Activated T-cell treated with anti-CD3 and anti-CD28 coated beads for 4 hours (primary cell): ENCODE measurements at places on chromosomes 13 and 19.

- DNase-seq, result no peak
Observed at GRCh38 chr13:70107125-70107497, 515 bp upstream of the ATXN8OS start.

DNA sequence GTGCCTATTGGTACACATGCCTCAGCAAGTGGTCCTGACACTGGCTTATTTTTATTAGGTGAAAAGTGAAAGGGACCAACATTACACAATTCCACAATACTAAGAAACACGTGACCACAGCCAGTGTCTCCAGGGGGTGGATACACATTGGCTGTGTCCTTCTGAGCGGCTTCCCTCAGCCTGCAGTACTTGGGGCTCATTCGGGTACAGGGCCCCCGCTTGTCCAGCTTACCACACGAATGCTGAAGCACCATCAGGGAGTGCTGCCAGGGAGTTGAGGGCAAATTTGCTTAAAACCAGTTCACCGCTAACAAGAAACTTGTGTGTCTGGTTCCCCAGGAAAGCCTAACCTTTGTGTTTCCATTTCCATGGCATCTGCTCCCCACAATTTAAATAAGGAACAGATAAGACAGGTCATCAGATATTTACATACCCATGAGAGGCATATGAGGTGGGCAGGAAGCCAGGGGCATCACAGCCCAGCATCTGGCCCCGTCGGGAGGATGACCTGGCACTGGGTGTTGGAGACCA is 23.3 kb downstream of the PBX4 start:
- no peak for DNase-seq

DNA sequence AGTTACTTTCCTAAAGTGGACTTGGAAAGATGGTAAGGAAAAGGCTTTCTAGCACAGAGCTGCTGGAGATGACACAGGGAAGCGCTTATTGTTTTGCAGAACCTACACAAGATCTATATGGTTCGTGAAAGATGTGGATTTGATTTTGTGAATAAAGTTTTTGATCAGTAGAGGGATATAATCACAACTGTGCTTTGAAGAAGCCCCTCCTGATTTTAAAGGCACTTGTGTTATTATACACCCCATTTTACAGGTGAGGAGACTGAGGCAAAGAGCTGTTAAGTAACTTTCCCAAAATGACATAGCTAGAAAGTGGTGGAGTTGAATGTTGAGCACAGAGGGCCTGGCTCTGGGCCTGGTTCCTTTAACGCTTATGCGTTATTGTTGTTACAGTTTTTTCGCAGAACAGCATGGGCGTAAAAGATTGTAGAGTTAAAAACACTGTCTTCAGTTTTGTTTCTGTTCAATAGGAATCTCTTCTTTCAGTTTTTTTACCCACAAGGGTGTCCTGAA is 1.4 kb downstream of the TDRD3 start:
- DNase-seq, result no peak

GRCh38 chr13:57630661-57631595 is 616 bp upstream of the PCDH17 start:
- DNase-seq, result no peak

- DNase-seq, result no peak
Observed at GRCh38 chr19:46447824-46448223, 19.1 kb upstream of the PNMA8C start.

DNA sequence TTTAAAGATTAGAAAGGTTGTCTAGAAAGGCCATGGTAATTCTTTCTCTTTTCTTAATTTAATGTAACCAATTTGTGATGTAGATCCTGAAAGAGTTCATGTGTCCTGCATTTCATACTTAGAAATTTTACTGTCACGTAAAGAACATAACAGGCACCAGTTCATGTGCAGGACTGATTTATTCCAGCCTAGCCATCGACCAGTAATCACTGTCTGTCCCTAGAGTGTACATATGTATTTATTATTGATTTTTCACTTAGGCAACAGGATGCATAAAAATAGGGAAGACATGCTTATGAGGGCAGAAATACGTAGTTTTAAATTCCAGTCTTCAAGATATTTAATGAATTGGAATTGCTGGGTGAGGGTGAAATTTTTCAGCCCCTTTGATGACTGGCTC is 37.6 kb downstream of the TDRD12 start:
- DNase-seq, result no peak

DNA sequence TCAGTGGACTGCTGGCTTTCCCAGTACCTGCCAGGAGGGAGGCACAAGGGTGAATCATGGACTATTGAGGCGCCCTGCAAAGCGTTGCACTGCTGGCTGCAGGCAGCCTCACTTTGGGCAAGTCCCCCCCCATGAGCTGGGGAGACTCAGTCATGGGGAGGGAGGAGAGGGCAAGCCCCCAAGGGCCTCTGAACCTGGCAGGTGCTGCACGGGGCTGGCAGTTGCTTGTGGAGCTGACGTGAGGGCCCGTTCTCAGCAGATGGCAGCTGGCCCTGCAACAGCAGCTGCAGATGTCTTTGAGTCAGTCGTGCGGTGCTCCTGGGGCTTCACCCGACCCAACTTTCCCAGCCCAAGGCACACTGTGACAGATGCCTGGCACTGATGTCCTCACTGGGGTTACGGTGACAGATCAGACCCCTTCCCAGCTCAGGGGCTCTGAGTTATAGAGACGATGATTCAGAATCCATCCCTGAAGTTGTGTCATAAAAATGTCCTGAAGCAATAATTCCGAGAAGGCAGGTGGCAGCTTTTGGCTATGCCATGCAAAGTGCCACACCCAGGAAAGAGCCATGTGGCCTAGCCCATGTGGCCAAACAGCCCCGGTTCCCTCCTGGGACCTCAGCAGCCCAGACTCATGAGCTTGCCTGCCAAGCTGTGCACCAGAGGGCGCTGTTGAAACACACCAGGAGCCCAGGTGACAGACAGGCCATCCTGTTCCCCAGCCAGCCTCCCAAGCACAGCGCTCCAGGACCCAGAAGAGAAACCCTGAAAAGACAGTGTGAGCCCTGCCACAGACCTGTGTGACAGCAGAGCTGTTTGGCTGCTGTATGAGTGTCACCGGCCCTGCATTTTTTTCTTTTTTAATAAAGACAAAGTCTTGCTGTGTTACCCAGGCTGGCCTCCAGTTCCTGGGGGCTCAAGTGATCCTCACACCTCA is 53.6 kb upstream of the LDLR start:
- DNase-seq, result peak; percentile 78

- no peak for DNase-seq
Observed at GRCh38 chr19:28349604-28350003, 863.3 kb downstream of the UQCRFS1 start.

DNA sequence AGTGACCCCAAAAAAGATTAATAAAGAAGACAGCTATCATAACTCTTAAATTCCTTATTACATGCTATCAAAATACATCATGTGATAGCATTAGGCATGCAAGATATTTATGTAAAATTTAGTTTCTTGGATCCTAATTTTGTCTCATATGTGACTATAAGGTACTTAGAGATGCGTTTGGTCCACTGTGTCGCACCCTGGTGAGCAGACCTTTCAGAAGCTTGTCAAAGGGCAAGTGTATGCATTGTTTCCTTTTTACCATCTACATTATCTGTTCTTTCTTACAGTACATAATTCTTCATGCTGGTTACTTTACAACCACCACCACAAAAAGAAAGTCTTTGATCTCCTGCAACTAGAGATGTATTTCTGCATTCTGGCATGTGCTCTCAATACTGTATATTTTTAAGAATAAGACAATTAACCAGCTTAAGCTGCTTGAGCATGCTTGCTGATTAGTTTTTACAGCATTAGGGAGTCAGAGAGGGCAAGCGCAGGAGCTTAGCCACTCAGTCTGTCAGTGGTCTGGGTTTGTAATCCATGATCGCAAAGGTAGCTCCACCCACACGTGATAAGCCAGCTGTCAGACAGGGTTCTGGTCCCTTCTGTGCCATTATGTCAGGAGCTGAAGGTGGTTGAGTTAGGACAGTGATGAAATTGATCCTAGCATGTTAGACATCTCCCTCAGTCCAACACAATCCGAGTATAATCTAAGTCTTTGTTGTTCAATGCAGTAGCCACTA is 500.9 kb downstream of the MYO16 start:
- no peak for DNase-seq

- no peak for DNase-seq
Observed at GRCh38 chr13:66803808-66804456, 426.2 kb downstream of the PCDH9 start.

- DNase-seq, result no peak
Observed at GRCh38 chr13:100917011-100917410, 242.4 kb upstream of the TMTC4 start.

GRCh38 chr13:90717451-90717936 is 630.0 kb upstream of the MIR17HG start:
- DNase-seq, result no peak

DNA sequence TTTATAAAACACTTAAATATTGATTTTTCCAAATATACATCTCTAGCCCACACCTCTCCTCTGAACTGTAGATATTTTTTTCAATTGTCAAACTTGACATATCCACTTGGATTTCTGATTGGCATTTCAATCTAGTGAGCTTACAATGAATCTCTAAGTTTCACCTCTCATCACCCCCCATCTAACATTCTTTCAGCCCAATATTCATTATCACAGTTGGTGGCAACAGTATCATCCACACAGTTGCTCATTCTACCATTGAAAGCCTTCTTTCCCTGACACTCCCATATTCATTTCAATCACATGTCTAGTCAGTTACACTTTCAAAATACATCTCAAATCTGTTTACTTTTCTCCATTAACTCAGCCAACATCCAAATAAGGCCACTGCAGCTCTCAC is 385.2 kb downstream of the PCDH20 start:
- no peak for DNase-seq

DNA sequence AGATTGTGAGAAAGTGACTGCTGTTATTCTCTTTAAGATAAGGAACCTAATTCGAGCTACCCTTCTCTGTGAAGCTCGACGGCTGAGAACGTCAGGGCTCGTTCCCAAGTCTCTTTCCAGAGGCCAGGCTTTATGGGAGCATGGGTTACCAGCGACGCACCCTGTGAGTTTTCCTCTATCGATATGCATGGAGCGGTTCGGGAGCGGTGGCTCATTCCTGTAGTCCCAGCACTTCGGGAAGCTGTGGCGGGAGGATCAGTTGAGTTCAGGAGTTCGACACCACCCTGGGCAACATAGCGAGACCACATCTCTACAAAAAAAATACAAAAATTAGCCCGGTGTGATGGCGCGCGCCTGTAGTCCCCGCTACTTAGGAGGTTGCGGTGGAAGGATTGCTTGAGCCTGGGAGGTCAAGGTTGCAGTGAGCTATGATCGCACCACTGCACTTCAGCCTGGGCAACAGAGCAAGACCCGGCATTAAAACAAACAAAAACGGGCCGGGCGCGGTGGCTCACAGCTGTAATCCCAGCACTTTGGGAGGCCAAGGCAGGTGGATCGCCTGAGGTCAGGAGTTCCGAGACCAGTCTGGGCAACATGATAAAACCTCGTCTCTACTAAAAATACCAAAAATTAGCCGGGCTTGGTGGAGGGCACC is 681 bp upstream of the ZNF606 start:
- no peak for DNase-seq
